Hematopoietic multipotent progenitor cell treated with erythropoietin and hydrocortisone succinate and interleukin-3 and kit ligand, for 6 days (in vitro differentiated cells): ENCODE measurements at places on chromosomes 3 and 15.

- no peak for DNase-seq
Observed at GRCh38 chr3:85535517-85535916, 576.7 kb downstream of the CADM2 start.

- DNase-seq, result no peak
Observed at GRCh38 chr15:53530761-53531160, 228.7 kb downstream of the WDR72 start.

- no peak for DNase-seq
Observed at GRCh38 chr3:116030131-116030850, 407.0 kb downstream of the GAP43 start.

DNA sequence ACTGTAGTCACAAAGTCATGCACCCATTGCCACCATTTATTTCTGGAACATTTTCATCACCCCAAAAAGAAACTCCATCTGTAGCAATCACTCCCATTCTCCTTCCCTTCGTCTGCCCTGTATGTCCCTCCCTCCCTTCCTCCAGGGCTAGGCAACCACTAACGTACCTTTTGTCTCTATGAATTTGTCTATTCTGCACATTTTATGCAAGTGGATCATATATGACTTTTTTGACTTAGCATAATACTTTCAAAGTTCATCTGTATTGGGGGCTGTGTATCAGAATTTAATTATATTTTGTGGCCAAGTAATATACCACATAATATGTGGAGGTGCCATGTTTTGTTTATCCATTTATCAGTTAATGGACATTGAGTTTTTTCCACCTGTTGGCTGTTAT, 201.6 kb downstream of the FEZF2 start:
- no peak for DNase-seq

DNA sequence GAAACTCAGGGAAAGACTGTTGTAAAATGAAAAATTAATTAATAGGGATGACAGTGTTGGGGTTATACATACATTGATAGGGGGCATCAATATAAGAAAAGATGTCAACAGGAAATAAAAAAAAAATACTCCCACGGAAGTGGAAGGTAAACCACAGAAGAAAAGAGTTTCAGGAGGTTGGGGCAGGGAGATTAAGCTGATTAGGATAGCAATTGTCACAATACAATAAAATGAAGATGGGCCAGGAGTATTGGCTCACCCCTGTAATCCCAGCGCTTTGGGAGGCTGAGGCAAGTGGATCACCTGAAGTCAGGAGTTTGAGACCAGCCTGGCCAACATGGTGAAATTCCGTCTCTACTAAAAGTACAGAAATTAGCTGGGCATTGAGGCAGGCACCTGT, 536.1 kb downstream of the AGBL1 start:
- no peak for DNase-seq

GRCh38 chr15:79682285-79682684, 214.5 kb downstream of the MTHFS start:
- DNase-seq, result no peak

GRCh38 chr15:63628123-63628822, 31.1 kb downstream of the FBXL22 start:
- DNase-seq, result no peak

DNA sequence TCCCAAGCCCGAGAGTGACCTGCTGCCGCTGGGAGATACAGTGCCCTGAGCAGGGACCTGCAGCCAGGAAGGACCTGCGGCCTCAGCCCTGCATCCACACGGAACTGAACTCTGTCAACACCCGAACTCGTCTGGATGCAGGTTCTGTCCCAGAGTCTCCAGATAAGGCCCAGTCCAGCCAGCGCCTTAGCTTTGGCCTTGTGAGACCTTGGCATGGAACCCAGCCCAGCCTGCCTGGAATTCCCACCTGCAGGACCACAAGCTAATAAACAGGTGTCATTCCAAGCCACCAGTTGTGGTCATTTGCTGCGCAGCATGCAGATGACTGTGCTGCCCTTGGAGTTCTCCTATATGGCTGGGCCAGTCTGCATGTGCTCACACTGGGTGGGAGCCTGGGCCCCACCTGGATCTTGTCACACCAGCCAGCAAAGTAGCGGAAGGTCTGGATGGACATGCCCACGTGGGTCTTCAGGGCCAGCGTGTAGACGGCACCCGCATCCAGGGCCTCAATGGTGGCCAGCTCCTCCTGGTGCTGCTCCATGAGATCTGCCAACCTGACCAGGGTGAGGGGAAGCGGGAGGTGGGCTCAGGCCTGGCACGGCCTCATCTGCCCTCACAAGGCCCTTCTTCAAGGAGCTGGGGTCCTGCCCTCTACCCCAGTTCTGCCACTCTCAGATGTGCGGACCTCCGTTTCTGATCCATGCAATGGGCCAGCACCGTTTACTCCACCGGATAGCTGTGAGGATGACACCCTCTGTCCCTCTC, 47.2 kb upstream of the SLC41A3 start:
- DNase-seq, result no peak

DNA sequence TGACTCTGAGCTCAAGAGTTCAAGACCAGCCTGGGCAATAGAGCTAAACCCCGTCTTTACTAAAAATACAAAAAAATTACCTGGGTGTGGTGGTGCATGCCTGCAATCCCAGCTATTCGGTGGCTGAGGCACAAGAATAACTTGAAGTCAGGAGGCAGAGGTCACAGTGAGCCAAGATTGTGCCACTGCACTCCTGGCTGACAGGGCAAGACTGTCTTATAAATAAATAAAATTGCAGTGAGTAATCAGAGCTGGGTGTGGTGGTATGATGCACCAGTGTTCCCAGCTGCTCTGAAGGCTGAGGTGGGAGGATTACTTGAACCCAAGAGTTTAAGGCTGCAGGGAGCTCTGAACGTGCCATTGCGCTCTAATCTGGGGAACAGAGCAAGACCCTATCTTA, 55.9 kb upstream of the GCNT3 start:
- DNase-seq, result no peak

- no peak for DNase-seq
Observed at GRCh38 chr3:140941090-140941433, 574 bp upstream of the SLC25A36 start.

DNA sequence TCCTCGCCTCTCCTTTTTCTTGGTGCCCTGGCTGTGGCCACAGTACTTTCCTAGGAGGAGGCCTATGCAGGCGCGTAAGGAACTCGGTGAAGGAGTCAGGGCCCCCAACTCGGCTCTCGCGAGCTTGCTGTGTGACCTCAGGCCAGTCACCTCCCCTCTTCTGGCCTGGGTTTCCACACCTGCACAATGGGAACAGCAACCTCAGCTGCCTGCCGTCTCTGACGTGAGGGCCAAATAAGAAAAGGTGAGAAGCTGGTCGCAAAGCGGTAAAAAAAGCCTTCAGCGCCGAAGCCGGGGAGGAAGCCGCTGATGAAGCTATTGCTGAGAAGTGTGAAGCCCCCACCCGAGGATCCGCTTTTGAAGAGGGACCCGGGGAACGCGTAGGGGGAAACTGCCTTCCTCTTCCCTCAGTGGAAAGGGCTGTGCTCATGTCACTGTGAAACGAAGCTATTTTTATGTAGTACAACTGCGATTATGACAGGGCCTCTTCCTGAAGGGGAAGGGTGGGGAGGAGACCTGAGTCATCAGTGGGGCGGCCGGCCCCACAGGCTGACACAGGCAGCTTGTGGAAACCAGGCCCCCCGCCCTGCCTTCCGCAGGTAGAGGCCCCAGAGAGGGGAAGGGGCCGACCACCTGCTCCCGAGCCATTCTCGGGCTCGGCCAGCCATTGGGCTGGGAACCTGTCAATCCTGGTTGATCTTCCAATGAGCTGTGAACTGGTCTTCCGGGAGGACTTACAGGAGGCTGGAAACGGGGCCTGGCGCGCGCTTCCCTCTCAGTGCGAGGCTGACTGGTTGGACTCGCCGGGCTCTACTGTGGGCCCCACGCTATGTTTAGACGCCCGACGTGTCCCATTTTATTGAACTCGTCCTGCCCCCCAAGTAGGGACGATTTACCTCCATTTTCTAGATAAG, 18.0 kb upstream of the ANKDD1A start:
- peak; percentile 96 for DNase-seq

DNA sequence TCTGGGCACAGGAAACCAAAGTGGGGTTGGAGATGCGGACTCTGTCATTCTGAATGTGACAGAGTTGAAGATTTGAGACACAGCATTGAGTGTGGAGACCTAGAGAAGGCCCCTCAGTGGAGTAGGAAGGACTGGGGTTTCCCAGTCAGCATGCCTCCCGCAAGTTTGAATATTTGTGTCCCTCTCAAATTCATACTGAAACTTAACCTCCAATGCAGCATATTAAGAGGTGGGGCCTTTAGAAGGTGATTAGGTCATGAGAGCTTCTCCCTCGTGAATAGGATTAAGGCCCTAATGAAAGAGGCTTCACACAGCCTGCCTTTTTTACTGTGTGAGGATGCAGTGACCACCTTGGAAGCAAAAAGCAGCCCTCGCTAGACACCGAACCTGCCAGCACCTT, 8.0 kb downstream of the HDDC3 start:
- DNase-seq, result no peak

GRCh38 chr3:105533960-105534359, 167.3 kb downstream of the ALCAM start:
- no peak for DNase-seq
